CD4-positive, alpha-beta T cell treated with Interferon alpha-2 for 1 hour (primary cell): ENCODE measurements at places on chromosomes 7 and 10.

DNA sequence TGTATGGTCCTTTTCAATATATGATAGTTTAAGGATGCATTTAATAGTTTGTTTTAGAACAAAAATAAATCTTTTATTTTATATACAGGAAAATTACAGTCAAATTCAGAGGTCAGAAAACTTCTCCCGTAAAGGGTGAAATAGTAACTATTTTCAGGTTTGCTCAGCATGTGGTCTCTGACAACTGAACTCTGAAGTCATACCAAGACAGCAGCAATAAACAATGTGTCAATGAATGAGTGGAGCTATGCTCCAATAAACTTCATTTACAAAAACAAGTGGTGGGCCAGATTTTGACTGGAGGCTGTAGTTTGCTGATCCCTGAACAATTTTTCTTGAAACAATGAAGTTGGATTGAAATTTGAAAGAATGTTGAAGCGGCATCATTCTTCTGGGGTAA, 123.6 kb downstream of the ZNF248 start:
- no peak for DNase-seq

GRCh38 chr7:83486957-83487356, 162.0 kb downstream of the SEMA3E start:
- no peak for DNase-seq

GRCh38 chr7:83413424-83413823, 235.5 kb downstream of the SEMA3E start:
- DNase-seq = no peak

DNA sequence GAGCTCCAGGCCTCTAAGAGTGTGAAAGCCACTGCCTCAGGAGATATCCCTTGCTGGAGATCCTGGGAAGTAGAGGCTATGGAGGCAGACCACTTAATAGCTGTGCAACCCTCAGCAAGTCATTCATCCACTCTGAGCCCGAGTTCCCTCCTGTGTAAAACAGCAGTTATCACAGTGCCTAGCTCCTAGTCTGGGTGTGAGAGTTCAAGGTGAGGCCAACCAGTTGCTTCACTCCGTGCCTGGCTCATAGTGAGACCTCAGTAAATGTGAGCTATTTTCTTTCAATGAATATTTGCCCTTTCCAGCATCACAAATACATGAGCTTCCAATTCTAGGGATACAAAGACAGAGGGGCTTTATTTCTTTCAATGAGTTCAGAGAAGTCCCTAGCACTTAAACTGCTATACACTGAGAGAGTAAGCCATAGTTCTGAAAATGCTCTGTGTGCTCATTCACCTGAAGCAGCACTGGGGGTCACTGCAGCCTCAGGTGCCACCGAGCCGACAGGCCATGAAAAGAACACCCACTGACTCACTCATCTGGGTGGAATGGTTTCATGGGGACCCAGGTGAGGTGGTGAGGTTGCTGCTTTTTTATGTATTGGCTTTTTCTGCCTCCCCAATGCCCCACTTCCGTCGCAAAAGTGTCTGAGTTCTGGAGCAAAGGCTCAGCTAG, 259.8 kb downstream of the KCNMA1 start:
- DNase-seq = no peak

DNA sequence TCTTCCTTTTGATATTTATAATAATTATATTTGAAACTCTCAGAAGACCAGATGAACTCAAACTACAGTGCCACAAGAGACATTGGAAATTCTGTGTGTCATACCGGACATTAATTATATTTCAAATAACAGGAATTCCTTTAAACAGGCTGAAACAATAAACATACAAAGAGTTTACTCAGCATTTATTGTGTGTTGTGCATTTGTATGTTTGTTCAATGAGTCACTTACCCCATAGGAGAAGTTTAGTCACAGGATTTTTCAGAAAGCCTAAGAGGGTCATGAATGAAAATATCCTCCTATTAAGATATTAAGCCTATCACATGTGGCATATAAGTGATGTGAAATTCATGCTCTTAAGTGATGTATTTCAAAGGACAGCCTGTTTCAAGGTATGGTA, 566.8 kb downstream of the CNTNAP2 start:
- no peak for DNase-seq

DNA sequence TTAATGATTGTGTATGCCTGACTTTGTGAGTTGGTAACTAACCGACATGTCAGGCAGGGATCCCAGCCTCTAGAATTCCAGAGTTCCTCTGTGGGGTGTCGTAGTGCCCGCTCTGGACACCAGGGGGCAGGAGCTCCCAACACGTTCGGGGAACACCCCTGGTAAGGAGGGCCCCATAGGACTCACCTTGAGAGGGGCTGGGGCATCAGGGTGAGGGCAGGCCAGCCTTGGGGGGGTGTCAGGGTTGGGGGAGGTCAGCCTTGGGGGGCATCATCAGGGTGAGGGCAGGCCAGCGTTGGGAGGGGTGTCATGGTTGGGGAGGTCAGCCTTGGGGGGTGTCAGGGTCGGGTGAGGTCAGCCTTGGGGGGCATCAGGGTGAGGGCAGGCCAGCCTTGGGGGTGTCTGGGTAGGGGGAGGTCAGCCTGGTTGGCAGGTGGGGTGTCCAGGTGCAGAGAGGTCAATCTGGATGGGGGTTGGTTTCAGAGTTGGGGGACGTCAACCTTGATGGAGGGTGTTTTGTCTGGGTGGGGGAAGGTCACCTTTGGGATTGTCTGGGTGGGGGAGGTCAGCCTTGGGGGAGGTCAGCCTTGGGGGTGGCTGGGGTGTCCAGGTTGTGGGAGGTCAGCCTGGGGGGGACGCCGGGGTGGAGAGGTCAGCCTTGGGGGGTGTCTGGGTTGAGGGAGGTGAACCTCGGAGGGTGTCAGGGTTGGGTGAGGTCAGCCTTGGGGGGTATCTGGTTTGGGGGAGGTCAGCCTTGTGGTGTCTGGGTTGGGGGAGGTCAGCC, 45.6 kb upstream of the SUN1 start:
- DNase-seq = peak; percentile 53

DNA sequence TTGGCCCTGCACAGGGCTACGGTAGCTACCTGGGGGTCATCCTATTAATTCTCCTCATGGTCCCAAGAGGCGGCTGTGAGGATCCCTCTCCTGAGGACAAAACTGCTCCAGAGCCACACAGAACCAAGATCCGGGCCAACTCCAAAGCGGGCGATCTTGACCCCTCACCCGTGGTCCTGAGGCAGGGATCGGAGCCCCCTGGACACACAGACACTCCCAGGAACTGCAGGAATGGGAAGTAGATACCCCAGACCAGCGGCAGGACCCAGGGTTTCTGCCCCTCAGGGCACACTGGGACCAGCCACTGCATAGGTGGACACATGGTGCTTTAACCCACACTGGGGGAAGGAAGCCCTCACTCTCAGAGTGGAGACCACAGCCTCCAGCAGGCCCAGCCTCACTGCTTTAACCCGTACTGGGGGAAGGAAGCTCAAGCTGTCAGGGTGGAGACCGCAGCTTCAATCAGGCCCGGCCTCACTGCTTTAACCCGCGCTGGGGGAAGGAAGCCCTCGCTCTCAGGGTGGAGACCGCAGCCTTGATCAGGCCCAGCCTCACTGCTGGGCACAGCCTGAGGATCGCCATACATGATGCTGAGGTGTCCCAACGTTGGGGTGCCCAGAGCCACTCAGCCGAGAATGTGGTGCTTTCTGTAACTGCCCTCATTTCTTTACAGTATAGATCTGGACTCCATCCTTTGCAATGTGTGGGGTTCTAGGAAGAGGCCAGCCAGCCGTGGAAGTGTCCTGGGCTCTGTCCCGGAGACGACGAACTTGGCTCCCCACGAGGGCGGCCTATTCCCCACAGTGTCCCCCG, 60.1 kb downstream of the DIP2C start:
- DNase-seq = no peak

- no peak for DNase-seq
These were observed 19.9 kb upstream of the GPER1 start for GRCh38 chr7:1068013-1068412.

DNA sequence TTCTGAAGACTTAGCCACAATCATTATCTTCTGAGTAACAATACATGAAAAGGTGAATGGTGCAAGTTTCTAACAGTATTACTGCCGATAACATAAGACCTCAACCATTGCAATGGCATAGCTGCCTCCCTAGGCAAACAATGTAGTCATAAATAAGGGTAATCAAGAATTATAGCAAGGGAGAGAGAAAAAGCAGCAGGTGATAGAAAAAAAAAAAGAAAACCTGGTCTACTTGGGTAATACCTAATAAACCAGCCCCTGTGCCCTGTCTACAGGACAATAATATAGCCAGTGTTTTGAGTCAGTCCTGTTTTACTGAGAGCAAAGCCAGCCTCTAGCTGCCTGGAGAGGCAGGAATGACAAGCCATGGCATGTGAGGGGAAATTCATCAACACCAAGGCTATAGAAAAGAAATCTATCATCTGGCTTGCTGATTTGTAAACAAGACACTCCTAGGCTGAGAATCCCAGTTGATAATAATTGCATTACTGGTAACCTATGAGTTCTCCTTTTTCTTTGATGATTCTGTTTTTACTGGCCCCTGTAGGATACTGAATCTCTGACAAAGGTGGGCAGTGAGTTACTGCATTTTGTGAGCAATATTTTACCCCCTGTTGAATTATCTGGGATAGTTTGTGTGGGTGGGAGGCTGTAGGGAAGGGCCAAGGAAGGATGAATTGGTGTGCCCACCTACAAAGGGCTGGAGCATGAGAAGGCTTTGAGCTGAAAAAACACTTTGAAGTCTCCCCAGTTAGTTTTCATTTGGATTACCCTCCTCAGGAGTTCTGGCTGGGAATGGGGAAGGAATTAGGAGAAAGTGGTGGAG, 1.7 kb upstream of the WEE2 start:
- no peak for DNase-seq

DNA sequence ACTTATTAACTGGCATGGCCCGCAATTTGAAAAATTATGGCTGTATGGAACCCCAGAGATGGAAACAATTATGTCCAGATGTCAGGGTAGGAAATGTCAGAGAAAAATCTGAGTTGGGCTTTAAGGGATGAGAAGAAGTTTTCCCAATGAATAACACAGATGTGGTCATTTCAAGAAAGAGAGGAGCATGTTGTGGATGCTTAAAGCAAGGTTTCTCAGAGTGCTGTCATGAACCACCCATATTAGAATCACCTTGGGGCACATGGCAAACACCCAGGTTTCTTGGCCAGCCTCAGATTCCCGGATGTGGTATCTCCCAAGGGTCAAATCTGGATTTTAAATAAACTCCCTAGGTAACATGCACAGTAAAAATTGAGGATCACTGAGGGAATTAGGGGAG, 43.6 kb downstream of the LAMB4 start:
- DNase-seq = no peak

DNA sequence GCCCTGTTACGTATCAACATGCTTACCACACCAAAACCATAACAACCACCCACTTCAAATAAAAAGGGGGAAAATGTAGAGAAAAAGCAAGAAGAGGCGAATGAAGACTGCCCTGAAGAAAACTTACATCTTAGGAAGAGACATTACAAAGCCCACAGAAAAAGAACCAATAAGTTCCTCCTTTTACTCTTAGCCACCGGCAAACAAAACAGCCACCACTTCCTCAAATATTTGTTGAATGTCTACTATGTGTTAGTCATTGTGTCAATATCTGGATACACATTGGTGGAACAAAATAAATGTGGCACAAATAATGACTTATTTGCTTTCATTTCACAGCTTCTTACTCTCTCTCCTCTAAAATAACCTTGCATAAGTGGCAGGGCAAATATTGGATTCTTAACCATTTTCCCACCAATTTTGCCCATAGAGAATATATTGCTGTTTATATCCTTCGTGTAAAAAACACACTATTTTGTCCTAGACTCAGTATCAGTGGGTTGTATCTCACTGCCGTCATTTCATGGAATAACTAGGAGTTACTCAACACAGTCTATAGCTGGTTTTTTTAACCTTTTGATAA, 106.8 kb downstream of the ANK3 start:
- peak; percentile 9 for DNase-seq

GRCh38 chr10:13961097-13961496, 369.6 kb downstream of the FRMD4A start:
- DNase-seq = no peak

DNA sequence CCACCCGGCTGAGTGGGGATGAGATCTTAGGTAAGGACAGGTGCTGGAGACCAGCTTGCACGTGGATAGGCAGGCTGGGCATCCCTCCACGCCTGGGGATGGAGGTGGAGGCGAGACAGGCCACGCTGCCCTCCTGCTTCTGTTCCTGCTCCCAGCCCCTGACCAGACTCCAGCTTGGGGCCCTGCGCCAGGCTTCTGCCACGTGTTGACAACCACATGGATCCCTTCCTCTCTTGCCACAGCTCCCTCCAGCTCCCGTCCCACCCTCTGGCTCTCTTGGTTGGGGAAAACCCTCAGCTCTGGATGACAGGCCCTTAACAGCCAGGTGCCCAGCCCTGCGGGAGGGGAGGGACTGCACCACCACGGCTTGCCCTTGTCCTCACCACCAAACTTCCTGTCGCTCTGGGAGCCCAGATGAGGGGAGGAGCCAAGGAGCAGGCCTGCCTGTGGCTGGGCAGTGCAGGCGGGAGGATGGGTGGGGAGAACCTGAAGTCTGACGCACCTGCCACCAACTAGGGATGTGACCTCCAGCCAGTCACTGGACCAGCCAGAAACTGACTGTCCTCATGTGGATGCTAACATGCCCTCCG, 36.0 kb downstream of the KCNH2 start:
- DNase-seq = peak; percentile 30

GRCh38 chr10:17119845-17120244, 9.8 kb downstream of the CUBN start:
- DNase-seq = no peak

DNA sequence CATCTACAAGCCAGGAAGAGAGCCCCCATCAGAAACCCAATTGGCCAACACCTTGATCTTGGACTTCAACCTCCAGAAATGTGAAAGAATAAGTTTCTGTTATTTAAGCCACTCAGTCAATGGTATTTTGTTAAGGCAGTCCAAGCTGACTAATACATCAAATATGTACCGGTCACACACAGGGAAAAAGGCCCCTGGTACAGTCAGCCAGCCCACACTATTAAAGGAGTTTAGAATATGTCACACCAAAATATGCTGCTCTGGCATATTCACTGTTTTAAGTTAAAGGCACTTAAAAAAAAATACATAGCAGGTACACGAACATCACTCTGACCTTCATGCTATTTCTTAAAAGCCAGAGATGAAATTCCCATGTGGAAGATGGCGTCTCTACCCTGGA, 15.2 kb upstream of the CDCA7L start:
- DNase-seq = no peak

GRCh38 chr10:32253276-32253675, 93.7 kb downstream of the EPC1 start:
- DNase-seq = no peak

GRCh38 chr10:63901228-63901627, 380.0 kb downstream of the REEP3 start:
- DNase-seq = no peak

GRCh38 chr10:42952931-42953683, 123.8 kb upstream of the RET start:
- no peak for DNase-seq
